ENCODE measurements at places on chromosomes 11 and 22. TPM values are rescaled to one million over a fixed set of nuclear protein-coding genes. Genes with fewer than 3 reads are reported as not detected.

The GP1BB gene
- 139 TPM for total RNA-seq

The NKAPD1 gene
- total RNA-seq: 28.1 TPM

The SORL1 gene
- 0.60 TPM for total RNA-seq

The SCN3B gene
- total RNA-seq: 0.04 TPM

The KIF18A gene
- total RNA-seq: 22.5 TPM

The NLRP14 gene
- total RNA-seq: 0.65 TPM

The VSIG10L2 gene
- total RNA-seq: not detected
